Cardiac fibroblast (primary cell): ENCODE measurements at places on chromosomes 12 and 14.

- peak; percentile 83 for DNase-seq
Measured at GRCh38 chr12:106074706-106075392, 63.9 kb downstream of the NUAK1 start.

DNA sequence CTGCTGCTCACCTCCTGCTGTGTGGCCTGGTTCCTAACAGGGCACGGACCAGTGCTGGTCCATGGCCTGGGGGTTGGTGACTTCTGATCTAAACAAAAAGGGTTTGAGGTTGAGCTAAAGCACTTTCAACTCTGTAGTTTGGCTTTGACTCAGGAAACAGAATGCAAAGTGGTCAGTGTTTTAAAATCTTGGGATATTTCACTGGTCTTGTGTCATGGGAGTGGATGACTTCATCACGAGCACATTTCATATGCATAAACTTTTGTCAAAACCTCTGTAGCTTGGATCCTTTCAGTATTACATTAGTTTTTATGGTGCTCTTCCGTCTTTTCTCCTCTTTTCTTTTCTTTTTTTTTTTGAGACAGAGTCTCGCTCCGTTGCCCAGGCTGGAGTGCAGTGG, 25.6 kb downstream of the FAM161B start:
- no peak for DNase-seq

- DNase-seq: no peak
Measured at GRCh38 chr12:234019-234418, 20.1 kb upstream of the SLC6A12 start.

DNA sequence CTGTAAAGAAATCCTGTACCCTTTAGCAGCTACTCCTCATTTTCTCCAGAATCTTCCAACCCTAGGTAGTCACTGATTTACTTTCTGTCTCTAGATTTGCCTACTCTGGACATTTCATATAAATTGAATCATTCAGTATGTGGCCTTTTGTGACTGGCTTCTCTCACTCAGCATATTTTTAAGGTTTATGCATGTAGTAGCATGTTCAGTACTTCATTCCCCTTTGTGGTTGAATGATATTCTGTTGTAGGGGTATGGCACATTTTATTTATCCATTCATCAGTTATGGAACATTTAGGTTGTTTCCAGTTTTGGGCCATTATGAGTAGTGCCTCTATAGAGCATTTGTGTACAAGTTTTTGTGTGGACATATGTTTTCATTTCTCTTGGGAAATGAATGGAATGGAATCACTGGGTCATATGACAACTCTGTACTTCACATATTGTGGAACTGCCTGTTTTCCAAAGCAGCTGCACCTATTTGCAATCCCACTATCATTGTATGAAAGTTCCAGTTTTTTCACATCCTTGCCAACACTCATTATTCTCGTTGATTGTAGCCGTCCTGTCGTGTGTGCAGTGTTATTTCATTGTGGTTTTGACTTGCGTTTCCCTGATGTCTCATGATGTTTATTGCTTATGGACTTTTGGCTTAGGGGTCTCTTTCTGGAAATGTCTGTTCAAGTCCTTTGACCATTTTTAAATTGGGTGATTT, 57.2 kb downstream of the ATF7IP start:
- no peak for DNase-seq

- no peak for DNase-seq
Measured at GRCh38 chr14:68127166-68127565, 307.6 kb downstream of the RAD51B start.

GRCh38 chr12:113466454-113467141, 5.1 kb downstream of the LHX5 start:
- DNase-seq: no peak

- DNase-seq: no peak
Measured at GRCh38 chr14:87434011-87434410, 559.0 kb downstream of the GALC start.

DNA sequence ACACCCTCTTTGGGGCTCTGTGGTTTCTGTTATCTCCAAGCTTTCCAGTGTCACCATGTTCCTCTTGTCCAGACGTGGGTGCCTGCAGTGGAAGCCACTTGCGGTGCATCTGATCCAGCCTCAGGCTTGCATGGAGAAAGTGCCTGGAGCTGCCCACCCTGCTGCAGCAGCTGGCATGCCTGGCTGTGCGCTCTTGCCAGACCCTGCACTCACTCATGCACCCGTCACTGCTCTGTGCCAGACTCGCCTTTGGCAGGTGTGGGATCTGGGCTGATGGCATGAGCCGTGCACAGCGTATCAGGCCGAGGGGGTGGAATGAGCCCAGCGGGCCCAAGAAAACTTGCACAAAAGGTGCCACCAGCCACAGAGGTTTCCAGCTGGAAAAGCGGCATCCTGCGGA, 105.1 kb downstream of the MNAT1 start:
- DNase-seq: no peak

DNA sequence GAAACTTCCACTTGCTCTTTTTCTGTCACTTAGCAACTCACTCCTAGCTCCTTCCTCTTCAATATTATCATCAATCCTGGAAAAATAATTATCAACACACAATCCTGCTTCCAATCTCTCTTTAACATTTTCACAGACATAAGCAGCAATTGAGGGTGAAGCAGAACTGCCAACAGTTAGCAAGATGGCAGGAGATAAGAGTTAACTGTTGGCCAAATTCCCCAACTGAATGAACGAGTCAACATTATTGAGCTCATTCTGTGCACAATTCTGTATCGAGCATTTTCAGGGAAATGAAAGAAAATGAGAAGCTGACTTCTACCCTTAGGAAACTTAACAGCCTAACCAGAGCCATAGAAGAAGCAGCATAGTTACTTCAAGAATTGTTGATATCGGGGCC, 152.0 kb downstream of the KCNA5 start:
- DNase-seq: no peak

GRCh38 chr12:57085999-57086492, 2.9 kb upstream of the NAB2 start:
- no peak for DNase-seq

DNA sequence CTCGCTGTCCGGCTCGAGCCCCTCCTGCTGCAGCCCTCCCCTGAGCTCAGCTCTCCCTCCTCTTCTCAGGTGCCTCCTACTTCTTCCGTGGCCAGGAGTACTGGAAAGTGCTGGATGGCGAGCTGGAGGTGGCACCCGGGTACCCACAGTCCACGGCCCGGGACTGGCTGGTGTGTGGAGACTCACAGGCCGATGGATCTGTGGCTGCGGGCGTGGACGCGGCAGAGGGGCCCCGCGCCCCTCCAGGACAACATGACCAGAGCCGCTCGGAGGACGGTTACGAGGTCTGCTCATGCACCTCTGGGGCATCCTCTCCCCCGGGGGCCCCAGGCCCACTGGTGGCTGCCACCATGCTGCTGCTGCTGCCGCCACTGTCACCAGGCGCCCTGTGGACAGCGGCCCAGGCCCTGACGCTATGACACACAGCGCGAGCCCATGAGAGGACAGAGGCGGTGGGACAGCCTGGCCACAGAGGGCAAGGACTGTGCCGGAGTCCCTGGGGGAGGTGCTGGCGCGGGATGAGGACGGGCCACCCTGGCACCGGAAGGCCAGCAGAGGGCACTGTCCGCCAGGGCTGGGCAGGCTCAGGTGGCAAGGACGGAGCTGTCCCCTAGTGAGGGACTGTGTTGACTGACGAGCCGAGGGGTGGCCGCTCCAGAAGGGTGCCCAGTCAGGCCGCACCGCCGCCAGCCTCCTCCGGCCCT, 22.8 kb downstream of the MMP17 start:
- no peak for DNase-seq

GRCh38 chr12:40989785-40990184, 198.3 kb upstream of the PDZRN4 start:
- DNase-seq: no peak

GRCh38 chr12:122732611-122733010, 2.0 kb upstream of the HCAR1 start:
- no peak for DNase-seq

- no peak for DNase-seq
Measured at GRCh38 chr12:23758608-23759007, 190.9 kb downstream of the SOX5 start.

DNA sequence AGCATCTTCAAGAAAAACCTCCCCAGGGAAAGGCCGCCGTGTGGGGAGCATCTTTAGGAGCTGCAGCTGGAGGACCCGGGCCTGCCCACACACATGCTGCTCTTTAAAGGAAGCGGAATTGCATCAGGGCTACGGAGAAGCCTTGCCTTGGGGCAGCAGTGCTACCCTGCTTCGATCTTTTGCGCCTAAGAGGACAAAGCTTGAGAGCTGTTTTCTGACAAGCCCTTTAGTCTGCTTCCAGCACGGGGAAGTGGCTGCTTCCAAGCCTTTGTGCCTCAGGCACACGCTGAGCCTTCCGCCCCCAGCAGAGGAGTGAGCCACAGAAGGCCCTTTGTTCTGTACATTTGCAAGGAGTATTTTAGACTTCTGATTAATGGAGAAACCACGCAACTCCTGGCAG, 31.5 kb downstream of the COA8 start:
- DNase-seq: peak; percentile 65

GRCh38 chr12:11764837-11765236, 115.4 kb downstream of the ETV6 start:
- DNase-seq: no peak

DNA sequence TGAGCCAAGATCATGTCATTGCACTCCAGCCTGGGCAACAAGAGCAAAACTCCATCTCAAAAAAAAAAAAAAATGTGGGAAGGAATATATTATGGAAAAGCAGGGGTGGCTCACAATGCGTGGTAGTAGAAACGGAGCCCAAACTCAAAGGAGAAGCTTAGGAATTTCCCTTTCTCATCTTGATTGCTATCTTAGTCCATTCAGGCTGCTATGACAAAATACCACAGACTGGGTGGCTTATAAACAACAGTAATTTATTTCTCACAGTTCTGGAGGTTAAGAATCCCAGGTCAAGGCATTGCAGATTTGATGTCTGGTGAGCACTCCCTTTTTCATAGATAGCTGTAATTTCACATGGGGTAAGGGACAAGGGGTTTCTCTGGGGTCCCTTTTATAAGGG, 153.8 kb upstream of the KRR1 start:
- no peak for DNase-seq

DNA sequence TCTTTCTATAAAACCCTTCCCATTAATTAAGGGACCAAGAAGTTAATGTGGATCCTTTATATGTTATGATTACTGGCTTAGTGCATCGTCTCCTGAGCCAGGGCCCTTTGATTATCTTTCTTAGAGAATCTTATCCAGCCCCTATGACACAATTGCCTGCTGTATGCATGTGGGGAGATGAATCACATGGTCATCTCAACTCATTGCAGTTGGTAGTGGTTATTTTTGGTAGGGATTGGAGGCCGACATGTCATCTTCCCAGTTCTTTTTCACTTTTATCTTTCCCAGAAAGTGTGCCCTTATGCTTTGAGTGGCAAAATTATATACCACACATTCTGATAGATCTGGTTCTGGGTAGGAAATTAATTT, 26.0 kb downstream of the ZNF664 start:
- peak; percentile 46 for DNase-seq
